HS-27A (cell line): ENCODE measurements at places on chromosomes 3 and 15.

DNA sequence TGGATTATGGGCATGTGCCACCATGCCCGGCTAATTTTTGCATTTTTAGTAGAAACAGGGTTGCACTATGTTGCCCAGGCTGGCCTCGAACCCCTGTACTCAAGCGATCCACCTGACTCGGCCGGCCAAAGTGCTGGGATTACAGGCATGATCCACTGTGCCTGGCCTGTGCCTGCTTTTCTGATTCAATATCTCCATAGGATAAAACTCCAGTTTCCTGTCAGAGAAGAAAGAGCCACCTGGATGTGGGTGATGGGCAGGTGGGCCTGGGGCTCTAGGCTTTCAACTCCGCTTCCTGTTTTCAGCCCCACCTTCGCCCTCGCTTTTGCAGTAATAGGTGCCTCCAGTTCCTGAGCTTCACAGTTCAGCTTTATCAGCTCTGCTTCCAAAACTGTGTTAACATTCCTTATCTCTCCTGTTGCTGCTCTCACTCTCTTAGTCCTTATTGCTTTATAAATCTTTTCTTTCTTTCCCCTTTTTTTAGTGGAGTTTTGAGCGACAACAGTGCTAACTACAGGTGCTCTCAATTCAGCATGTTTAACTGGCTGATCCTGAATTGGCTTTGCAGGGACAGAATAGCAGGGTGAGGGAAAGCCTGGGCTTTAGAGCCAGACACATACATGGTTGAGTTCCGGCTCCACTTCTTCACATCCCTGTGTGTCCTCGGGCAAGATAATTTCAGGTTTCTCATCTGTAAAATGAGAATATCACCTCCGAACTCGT, 21.1 kb upstream of the PDE8A start:
- DNase-seq: no peak

- no peak for DNase-seq
Measured at GRCh38 chr3:44568561-44568960, 13.6 kb downstream of the ZKSCAN7 start.

GRCh38 chr3:149509526-149509925, 35.0 kb downstream of the TM4SF4 start:
- no peak for DNase-seq

GRCh38 chr15:71596672-71597071, 213.7 kb upstream of the NR2E3 start:
- no peak for DNase-seq
